ENCODE measurements at places on chromosomes 16 and 17. TPM values are rescaled to one million over a fixed set of nuclear protein-coding genes. Genes with fewer than 3 reads are reported as not detected.

KRT25 gene
- total RNA-seq: not detected

MT1F gene
- total RNA-seq: 11.3 TPM

ABAT gene
- 25.2 TPM for total RNA-seq

CCDC43 gene
- total RNA-seq: 2.0 TPM

GRCh38 chr16:67155295-67156142, 4.2 kb downstream of the TRADD start:
- peak; percentile 80 for DNase-seq

DNA sequence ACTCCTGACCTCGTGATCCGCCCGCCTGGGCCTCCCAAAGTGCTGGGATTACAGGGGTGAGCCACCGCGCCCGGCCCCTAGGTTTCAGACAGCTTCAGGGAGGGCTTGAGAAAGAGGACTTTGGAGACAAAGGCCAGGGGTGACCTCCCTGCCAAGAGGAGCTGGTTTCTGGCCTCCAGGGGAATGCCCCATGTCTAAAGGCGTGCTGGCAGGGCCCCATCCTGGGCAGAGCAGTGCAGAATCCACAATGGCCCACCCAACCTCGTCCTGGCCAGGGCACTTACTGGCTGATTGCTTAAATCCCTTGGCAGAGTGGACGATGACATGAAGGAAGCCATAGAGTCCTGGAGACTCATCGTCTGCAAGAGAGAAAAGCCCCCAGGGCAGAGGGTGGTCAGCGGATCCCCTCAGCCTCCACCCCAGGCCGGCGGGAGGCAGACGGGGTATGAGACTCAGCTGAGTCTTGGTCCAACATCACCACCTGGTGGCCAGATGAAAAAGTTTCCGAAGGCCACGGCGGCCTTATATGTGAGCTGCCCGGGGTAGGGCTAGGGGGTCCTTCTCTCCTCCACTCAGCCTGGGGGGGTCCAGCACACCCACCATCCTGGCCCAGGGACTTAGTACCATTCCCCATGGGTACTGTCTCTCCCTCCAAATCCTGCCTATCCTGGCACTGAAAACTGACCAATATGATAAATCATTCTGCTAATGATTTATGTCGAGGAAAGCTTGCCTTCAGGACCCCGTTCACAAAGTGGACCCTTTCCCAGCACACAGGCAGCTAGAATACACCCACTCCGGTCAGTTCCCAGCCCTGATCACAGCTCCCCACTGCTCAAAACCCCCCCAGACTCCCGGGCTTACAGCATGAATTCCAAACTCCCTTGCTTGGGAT, 59.1 kb downstream of the TIMM22 start:
- peak; percentile 41 for DNase-seq

DNA sequence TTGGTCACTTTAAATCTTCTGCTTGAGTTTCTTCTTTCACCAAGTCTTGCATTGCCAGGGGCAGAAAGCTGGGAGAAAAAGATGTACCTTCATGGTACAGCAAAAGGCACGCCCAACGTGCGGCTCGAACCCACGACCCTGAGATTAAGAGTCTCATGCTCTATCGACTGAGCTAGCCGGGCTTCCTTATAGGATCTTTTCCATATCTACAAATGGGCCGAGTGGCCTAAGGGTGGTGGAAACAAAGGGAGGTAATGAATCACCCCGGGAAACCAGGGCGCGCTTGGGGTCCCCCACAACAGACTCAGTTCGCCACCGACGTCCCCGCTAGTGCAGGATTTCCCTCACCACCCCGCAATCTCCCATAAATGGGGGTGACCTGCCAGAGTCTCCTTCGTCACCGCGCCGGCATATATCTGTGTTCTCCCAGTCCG, 7.5 kb upstream of the OR1F1 start:
- no peak for DNase-seq

- no peak for DNase-seq
These were observed 81.5 kb downstream of the CA4 start for GRCh38 chr17:60231234-60231633.

- no peak for DNase-seq
These were observed 130.3 kb downstream of the RAB11FIP4 start for GRCh38 chr17:31521632-31522283.

Data from transverse colon (tissue), 4 donors.